ENCODE measurements at places on chromosomes 5 and 9.

GRCh38 chr9:114668146-114668545 is 10.5 kb upstream of the TEX53 start:
- DNase-seq, result no peak

- no peak for DNase-seq
These were observed 213.0 kb upstream of the IL12B start for GRCh38 chr5:159543326-159543725.

- DNase-seq, result no peak
These were observed 335.6 kb upstream of the ITGA1 start for GRCh38 chr5:52452098-52452497.

- no peak for DNase-seq
These were observed 315.6 kb upstream of the KLF4 start for GRCh38 chr9:107805201-107805600.

DNA sequence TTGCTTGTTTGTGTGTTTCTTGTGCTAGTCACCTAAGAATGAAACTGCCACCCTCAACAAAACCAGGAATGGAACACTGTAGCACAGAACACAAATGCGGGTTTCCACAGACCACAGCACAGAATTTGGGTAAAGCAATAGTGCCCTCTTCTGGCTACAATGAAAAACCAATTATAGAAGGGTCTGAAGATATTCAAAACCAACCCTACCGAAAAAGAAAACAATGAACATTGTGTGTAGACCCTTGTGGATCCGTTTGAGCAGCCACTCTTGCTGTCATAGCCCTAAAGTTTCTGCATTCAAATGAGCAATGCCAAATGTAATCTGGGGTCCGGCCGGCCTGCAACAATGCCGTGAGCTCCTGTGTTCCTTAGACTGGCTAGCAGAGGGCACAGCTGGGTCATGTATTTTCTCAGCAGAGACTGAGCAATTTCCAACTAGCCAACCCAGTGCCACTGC is 8.3 kb upstream of the ENC1 start:
- no peak for DNase-seq
